ENCODE measurements at places on chromosomes 11 and 22.

DNA sequence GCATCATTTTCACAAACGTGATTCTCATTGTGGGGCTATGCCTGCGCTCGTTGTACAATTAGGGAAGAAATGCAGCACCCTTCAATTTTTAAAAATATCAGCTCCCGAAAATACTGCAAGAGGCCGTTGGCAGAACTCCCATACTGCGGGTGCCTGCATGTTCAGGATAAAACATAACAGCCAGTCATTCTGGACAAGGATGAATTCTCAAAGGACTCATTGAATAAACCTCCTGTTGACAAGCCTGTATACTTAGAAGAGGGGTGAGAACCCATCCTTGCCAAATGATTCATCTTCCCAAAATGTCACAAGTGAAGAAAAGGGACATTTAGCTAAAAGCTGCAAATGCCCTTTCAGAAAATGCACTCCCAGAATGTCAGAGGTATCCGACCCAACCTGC lies 141.9 kb downstream of the CSNK2A3 start:
- no peak for DNase-seq

DNA sequence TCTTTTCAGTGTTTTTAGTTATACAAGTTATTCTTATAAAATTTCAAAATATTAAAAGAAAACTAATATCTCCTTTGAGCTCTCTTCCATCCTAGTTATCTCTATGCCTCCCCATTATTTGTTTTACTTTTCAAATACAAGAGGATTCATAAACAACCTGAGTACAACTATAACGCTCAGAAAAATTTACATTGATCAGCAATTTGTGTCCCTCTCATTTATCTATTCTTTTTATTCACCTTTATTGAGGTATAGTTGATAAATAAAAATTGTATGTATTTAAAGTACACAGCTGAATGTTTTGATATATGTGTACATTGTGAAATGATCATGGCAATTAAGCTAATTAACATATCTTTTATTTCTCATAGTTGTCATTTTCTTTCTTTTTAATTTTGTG lies 57.6 kb downstream of the GRIA4 start:
- no peak for DNase-seq

- peak; percentile 80 for DNase-seq
Observed at GRCh38 chr11:67288452-67289225, 464 bp upstream of the ANKRD13D start.

- no peak for DNase-seq
Observed at GRCh38 chr22:46089426-46090035, 60.8 kb upstream of the PPARA start.

DNA sequence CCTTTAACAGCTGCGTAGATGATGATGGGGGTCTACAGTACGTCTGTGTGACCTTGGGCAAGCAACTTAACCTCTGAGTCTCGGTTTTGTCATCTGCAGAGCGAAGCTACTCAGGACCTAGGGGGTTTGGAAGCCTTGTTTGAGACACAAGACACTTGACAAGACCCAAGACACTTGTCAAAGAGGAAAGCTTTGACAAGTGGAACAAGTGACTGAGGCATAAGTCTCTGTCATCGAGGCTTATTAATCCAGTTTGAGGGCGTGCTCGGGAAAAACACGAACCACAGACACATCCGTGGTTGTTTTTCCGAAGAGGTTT lies 732 bp upstream of the PC start:
- no peak for DNase-seq

DNA sequence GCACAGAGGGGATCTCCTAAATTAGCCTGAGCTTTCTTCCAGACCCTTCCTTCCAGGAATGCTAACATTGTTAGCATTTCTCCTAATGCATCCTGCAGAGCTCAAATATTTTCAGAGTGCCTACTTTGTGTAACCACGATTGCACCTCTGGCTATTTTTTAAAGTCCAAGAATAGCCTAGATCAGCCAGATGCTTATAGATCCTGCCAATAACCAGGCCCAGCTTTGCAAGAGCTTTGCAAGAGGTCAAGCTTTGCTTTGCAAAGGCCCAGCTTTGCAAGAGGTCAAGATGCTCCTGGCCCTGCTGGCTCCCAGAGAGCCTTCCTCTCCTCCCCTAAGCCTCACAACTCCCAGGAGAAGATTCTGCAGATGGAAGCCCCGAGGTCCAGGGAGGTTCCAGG lies 491.9 kb downstream of the MN1 start:
- DNase-seq, result no peak

All from stimulated activated CD4-positive, alpha-beta T cell treated with anti-CD3 and anti-CD28 coated beads, TNF-alpha, amount 100 ng/mL, for 1 hour (primary cell).